Activated gamma-delta T cell treated with Interleukin-2 at 50 U/mL for 16 hours (primary cell): ENCODE measurements at places on chromosomes 5 and 9.

DNA sequence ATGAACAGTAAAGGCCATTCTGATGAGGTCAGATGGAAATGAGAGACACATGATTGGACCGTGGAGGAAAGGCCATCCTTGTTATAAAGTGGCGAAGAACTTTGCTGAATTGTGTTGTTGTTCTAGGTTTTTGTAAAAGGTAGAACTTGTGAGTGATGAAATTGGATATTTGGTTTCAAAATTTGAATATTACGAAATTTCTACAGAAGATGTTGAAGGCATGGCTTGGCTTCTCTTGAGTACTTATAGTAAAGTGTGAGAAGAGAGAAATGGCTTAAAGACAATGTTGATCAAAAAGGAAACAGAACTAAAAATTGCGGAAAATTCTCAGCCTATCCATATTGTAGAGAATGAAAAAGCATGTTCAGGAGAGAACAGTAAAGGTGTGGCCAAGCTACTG, 166.6 kb upstream of the S1PR3 start:
- no peak for DNase-seq

DNA sequence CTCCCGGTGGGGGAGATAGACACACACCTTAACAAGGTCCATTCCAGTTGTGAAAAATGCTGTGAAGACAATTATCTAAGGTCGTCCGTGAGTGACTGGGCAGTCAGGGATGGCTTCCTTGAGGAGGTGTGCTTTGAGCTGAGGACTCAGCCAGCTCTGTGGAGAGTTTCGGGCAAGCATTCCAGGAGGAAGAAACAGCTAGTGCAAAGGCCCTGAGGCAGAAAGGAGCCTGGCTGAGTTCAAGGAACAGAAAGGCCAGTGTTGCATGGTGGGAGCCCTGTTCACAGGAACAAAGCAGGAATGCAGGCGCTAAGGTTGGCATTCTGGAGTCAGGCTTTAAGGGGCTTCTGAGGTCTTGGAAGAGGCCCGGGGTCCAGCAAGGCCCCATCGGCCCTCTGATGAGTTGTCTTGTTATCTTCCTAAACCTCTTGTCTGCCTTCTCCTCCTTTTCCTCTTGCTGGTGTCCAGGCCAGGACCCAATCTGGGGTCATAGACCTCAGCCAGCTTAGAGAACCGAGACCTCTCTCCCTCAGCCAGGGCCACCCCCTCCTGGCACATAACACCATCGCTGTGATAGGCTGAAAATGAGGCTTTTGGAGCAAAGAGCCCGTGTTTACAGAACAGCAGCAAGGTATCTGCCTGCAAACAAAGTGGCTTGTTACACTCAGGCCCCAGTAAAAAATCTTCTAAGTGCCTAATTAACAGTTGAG, 270.2 kb upstream of the MVB12B start:
- DNase-seq = no peak

- no peak for DNase-seq
Measured at GRCh38 chr5:125582352-125582751, 835.9 kb upstream of the ZNF608 start.

DNA sequence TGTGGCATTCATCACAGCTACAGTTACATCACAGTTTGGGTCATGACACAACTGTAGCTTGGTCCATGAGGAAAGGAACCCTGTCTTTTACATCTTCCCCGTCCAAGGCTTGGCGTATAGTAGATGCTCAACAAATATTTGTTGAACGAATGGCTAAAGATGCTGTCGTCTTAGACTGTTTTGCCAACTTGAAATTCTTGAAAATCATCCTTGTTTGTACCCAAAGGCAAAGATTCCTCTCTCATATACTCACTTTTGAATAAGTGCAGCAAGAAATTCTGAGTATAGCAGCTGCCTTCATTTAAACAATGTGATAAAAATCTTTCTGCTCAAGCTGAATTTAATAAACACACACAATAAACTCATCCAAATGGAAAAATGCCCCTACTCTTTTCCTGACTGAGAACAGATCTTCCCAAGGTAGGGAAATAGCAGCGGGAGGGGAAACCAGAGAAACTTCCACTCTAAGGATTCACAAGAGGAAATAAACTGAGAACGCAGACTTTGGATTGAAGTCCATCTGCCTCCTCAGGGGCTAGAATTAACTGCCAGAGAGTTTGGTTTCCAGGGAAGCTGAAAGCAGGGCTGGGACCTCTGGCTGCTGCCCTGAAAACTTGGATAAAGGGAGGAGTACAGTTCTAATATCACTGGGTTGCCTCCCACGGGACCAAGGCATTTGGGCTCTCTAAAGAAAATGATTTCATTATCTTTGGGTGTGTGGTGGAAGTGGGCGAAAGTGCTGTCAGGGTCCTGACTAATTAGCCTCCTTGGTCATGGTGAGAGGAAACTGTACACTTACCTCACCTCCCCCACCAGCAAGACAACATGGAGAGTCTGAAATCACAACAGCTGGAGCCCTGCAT, 99.1 kb downstream of the DPYSL3 start:
- no peak for DNase-seq

- no peak for DNase-seq
Measured at GRCh38 chr5:115627295-115627865, 1.5 kb upstream of the TMED7 start.

DNA sequence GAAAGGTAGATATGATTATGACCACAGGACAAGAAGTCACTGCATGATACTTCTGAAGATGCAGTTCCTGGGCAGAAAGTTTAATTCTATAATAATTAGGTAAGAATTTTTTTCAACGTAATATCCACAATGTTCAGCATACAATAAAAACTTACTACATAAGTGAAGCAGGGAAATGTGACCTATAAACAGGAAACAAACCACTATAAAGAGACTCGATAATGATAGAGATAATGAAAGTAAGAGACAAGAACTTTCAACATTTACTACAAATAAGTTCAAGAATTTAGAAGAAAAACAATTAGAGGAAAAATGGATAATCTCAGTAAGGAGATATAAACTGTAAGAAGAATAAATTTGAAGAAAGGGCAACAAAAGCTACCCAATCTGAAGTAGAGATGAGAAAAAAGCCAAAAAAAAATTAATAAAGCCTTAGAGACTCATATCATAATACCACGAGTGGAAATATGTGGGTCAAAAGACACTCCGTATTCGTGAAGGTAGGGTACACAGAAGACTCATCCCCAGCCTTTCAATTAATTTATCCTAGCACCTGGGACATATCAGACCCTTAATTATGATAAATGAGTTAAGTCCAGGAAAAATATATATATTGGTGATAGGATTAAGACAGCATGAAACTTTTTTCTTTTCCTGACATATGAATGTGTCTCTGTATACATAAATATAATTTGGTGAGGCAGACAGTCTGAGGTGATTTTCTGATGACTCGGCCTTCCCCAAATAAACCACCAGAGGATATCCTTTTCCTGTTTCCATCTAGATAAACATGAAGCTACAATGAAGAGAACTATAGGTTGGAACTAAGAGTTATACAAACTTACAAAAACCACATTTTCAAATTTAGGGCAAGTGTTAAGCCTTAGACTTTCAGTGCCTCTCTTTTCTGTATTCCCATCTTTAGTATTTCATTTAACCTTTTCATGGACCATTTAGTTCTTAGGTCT, 120.4 kb downstream of the RAPGEF6 start:
- DNase-seq = peak; percentile 14

- peak; percentile 55 for DNase-seq
Measured at GRCh38 chr9:137411645-137412380, 11.1 kb downstream of the EXD3 start.

- no peak for DNase-seq
Measured at GRCh38 chr5:22504411-22504810, 348.7 kb downstream of the CDH12 start.

DNA sequence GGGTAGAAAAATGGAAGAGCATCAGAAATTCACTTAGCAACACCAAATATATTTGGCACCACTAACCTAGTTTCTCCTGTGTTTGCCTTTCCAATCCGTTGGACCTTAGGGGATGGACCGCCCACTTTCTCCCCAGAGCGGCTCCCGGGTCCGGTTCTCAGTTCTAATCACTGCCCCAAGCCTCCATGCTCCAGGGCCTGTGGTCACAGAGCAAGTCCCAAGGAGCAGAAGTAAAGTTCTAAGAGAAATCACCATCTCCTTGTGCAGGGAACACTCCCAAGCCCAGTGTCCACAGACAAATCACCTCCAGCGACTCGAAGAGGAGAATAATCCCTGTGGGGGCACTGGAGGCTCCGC, 728 bp upstream of the SLC1A1 start:
- DNase-seq = no peak

DNA sequence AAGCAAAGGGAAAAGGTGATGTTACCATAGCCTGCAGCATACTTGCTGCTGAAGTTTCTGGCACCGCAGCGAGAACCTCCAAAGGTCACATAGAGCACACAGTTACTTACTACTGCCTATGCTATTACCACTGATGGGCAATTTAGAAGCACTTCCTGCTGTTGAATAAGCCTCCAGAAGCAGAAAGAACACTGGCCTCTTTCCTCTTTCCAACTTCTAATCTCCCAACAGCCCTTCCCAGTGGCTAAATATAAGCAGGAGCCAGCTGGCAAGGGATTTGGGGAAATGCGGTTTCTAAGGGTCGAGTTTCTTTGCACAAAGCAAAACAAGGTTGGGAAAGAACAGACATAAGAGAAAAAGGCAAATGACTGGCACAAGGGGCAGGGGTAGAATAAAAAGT, 669.2 kb upstream of the ACO1 start:
- no peak for DNase-seq

DNA sequence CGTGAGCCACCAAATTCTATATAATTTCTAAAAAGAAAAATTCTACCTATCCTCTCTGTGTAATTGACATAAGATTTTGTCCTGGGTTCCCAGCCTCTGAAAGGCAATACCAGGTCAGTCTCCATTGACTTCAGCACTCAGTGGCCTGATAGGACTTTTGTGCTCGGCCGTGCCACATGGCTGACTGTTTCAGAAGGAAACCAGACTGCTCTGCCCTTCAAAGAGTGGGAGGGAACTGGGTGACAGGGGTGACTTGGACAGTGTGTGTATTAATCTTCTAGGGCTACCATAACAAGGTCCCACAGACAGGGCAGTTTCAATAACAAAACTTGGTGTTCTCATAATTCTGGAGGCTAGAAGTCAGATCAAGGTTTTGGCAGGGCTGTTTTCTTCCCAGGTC, 43.0 kb downstream of the ARHGAP26 start:
- no peak for DNase-seq

GRCh38 chr9:134607971-134608370, 33.6 kb upstream of the COL5A1 start:
- DNase-seq = no peak

GRCh38 chr9:93965830-93966577, 10.8 kb upstream of the BARX1 start:
- no peak for DNase-seq

DNA sequence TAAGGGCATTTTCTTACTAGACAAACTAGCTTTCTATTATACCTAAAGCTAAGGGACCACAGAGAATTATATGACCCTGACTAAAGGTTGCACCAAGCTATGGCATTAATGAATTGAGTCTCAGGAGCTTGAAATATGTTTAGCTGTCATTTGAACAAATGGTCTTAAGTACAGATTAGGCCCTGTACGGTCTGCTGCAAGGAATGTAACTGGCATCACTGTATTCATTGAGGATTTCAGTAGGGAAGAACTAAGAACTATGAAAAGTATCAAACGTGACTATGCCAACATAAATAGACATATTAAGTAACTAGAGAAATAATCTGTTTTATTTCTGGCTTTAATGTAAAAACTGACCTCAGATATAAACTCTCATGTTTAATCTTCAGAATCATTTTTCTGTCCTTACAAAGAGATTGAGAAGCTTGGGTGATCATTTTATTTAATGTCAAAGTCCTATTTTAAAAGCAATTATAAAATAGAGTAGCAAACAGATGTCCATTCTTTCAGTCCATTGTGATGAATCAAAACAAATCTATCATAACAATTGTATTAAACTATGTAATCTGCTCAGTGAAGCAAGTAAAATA, 845.9 kb downstream of the MAT2B start:
- DNase-seq = no peak

- no peak for DNase-seq
Measured at GRCh38 chr5:82142928-82143577, 135.1 kb downstream of the RPS23 start.

DNA sequence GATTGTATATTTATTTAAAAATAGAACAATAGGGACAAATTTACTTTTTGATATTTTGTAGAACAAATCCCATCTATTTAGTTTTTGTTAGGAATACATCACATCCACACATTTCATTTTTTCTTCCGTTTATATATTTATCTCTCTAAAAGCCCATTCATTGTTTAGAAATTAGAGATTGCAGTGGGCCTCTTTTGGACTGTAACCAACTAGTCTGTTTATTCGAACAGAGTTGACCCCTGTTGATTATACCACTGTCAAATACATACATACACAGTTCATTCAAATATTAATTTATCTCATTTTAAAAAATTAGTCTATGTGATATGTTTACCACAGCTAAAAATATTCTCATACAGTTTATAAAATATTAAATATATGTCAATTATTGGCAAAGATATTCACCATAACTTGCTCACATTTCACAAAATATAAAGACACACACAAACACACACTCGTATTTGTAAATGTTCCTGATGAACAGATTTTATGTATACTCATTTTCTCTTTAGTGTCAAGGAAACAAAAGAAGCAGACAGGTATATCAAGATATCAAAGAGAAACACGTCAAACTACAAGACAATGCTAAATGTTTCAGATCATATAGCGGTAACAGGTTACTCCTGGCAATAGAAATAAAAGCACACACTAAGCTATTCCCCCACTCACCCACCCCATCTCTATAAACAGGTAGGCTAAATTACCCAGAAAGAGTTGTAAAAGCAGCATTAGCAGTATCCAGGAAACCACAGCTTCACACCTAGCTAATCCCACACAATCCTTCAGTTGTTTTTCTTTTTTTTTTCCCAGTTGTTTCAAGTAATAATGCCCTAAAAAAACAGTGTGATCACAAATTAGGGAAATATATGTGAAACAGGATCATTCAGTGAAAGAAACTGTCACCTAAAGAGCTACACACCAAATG, 283.9 kb downstream of the ADAMTS6 start:
- DNase-seq = no peak

GRCh38 chr5:145979270-145980223, 43.2 kb downstream of the SH3RF2 start:
- DNase-seq = no peak

- DNase-seq = peak; percentile 91
Measured at GRCh38 chr9:133459476-133460404, at the start of gene CACFD1. TSS of gene CACFD1 (plus strand) at chr9:133459978. CDS start at chr9:133460067, 89 bp downstream.
